ENCODE measurements at places on chromosomes 7 and 10.

GRCh38 chr7:74222851-74223710, 13.3 kb downstream of the LAT2 start:
- DNase-seq: no peak

GRCh38 chr7:28328822-28329660, 83.3 kb upstream of the CREB5 start:
- peak; percentile 58 for DNase-seq

DNA sequence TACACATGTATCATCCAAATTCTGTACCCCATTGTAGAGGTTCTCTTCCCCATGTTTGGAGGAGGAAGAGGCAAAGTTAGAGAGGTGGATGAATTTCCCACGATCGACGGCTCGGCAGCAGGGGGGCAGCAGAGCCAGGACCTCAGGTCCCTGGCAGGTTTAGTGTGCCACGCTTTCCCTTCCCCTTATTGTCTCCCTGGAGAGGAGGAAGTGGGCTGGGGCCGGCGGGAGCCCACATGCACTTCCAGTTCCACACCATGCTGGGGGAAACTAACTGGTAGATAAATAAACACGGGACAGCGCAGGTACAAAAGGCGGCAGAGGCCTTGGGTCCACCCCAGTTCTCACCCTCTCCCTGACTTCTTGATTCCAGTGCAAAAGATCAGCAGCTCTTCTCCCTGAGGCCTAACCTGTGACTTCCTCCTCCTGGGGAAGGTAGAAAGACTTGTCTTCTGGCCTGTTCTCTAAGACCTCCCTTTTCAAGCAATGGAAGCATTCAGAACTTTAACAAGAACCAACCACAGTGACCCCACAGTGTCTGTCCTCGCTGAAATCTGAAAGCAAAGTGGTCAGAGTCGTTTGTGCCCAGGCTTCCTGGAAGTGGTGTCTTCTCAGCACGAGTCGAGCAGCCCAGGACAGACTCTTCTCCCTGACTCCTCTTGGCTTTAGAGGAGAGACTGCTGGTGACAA, 30.5 kb upstream of the SRGN start:
- no peak for DNase-seq

GRCh38 chr7:81267508-81267907, 348.7 kb upstream of the SEMA3C start:
- DNase-seq: no peak

DNA sequence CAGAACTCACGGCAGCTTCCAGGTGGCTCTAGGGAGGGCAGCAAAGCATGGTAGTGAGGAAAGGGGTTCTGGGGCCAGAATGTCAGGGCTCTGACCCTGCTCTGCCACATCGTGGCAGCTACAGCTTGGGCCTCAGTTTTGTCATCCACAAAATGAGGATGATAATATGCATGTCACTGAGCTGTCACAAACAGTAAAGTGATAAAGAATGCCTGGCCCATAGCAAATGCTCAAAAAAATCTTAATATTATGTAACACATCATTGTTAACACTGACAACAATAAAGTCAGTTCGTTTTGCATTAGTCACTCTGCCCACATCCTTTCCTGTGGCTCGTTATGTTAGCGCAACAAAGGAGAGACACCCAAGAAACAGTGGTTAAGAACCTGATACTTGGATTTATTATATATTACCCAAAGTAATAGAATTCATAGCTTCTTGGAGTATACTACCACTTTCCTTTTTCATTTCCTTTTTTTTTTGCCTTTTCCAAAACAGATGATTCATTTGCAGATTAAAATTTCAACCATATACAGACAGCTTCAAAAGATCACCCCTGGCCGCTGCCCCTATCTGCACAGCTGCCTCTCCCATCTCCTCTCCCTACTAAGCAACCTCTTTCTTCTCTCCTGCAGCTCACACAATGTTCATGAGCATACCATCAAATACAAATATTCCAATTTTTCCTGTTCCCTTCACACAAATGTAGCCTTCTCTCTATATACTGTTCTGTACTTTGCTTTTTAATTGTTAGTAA, 45.5 kb upstream of the DDC start:
- DNase-seq: no peak

GRCh38 chr7:56053993-56054392, 2.4 kb downstream of the CCT6A start:
- no peak for DNase-seq

GRCh38 chr10:50540069-50540825, 83.5 kb downstream of the SGMS1 start:
- DNase-seq: no peak

DNA sequence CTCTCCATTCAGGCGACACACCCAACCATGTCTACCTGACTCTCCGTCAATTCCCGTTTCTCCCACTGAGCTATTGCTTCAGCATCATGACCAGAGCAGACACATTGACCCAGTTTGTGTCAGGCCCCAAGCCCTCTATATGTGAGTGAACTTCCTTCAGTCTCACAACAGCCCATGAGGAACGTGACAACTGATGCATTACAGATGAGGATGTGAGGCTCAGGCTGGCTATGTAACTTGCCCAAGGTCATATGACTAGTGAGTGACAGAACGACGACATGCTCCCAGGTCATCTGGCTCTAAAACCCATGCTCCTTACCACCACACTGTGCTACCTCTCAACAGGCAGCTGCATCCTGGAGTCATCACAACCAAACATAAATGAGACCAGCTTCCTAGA, 3.7 kb downstream of the TMEM140 start:
- no peak for DNase-seq

DNA sequence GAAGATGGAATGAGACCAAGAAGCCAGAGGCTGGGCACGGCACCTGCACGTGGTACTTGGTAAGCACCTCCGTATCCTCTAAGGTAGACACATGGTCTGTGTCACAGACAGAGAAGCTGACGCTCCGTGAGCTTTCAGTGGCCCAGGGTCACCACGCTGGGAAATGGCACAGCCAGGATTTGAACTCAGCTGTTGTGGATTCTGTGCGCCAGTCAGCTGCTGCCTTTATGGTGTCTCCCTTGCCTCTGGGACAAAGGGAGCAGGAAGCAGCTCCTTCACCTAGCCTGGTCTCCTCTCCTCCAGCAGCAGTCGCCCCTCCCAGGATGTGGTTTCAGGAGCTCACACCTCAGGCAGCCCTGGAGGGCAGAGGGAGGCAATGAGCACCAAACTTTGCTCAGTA, 110.8 kb downstream of the ARHGAP22 start:
- no peak for DNase-seq

DNA sequence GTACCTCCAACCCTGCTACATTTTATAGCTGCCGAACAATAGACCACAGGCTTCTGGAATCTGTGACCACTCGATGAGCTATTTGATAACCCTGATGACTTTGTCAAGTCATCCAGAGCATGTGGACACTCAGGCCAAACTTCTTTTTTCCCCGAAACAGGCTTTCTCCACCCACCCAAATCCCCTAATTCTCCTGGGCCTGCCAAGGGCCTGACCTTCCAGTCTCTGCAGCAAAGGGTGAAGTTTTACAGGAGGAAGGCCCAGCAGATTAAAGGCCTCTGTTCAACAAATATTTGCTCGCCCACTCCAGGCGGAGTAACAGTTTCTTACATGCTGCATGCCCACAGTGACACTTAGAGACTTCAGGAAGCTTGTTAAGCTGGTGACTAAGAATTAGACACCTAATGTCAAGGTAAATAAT, 2.0 kb downstream of the JCAD start:
- DNase-seq: no peak

- no peak for DNase-seq
Observed at GRCh38 chr7:50314836-50315592, 10.5 kb downstream of the IKZF1 start.

DNA sequence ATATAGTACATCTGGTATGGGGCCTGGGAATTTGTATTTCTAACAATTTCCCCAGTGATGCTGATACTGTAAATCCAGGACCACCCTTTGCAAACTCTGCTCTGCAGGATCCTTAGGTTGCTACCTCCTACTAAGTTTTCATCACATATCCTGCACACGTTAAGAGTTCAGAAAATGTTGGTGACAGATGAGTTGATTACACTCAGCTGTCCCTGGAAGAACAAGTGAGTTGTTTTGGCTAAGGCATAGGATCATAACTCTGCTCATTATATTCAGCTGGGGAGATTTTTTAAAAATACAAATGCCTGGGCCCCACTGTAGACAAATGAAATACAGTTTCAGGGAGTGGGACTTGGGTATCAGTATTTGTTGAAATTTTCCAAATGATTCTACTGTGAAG, 274.6 kb upstream of the HABP2 start:
- DNase-seq: no peak

- DNase-seq: peak; percentile 41
Observed at GRCh38 chr7:117873310-117874190, at the start of gene CTTNBP2. TSS of gene CTTNBP2 (minus strand) at chr7:117873441. CDS start at chr7:117873415, 26 bp downstream.

GRCh38 chr10:10247585-10247984, 770.1 kb upstream of the CELF2 start:
- no peak for DNase-seq

GRCh38 chr7:142461437-142461836, 203.6 kb upstream of the PRSS58 start:
- no peak for DNase-seq

GRCh38 chr7:44257618-44258422, 57.0 kb downstream of the YKT6 start:
- DNase-seq: no peak

- DNase-seq: no peak
Observed at GRCh38 chr10:113259576-113260226, 293.2 kb upstream of the HABP2 start.

DNA sequence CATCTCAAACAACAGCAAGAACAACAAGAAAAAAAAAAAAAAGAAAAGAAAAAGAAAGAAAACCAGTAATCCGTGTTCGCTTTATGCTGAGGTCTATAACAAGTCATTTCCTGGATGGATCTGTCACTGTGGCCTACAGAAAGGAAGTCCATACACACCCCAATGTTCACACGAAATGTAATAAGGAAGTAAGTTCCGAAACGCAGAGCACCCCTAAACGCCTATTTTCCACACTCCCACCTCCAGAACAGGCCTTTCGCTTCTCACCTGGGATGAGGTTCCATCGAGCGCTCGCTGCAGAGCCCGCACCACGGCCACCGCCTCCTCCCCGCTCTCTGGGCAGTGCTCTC, 735 bp downstream of the ZNF394 start:
- DNase-seq: no peak

GRCh38 chr7:148783801-148784527, 85.3 kb downstream of the CUL1 start:
- DNase-seq: no peak

DNA sequence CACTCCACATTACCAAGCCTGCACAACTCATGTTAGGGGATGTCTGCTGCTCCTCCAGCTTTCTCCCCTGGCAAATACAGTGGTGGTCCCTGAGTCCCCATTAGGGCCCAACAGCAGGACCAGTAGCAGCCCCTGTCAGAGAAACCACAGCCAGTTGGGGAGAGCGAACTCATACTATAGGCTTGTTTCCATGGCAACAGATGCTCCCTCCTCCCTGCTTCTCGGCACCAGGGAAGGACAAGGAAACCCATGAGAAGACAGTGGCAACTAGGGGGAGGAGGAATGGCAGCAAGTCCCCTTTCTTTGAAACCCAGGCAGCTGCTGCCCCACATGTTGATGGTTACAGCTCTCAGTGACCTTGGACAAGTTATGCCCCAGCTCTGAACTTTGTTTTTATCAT, 326.4 kb downstream of the KCNMA1 start:
- DNase-seq: no peak

DNA sequence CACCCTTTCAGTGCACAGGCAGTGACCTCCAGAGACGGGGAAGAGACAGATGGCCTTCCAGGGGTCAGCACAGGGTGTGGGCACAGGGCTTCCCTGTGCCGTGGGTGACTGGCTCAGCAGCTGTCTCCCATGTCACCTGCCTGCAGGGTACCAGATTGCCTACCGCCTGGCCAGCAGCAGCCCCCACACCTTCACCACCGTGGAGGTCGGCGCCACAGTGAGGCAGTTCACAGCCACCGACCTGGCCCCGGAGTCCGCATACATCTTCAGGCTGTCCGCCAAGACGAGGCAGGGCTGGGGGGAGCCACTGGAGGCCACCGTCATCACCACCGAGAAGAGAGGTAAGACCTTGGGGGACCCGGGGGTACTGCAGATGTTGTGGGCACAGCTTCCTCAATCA, 536.5 kb upstream of the FOXK1 start:
- DNase-seq: no peak

- no peak for DNase-seq
Observed at GRCh38 chr7:51226916-51227535, 89.6 kb downstream of the COBL start.

DNA sequence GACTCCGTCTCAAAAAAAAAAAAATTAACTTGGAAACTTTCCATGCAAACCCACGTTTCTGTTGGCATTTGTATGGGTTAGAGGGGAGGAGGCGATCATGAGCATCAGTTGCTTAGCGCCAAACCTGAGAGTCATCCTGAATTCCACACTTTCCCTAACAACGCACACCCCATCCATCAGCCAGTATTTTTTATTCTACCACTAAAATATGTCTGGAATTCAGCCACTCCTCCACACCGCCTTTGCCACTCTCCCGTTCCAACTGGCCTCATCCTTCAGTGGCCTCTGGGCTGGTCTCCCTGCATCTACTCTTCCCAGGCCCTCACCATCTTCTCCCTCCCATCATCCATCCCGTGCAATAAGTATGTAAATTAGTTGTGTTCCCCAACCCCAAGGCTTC, 4.7 kb upstream of the LMBR1 start:
- no peak for DNase-seq

GRCh38 chr10:49613165-49613881, 514 bp upstream of the CHAT start:
- no peak for DNase-seq

DNA sequence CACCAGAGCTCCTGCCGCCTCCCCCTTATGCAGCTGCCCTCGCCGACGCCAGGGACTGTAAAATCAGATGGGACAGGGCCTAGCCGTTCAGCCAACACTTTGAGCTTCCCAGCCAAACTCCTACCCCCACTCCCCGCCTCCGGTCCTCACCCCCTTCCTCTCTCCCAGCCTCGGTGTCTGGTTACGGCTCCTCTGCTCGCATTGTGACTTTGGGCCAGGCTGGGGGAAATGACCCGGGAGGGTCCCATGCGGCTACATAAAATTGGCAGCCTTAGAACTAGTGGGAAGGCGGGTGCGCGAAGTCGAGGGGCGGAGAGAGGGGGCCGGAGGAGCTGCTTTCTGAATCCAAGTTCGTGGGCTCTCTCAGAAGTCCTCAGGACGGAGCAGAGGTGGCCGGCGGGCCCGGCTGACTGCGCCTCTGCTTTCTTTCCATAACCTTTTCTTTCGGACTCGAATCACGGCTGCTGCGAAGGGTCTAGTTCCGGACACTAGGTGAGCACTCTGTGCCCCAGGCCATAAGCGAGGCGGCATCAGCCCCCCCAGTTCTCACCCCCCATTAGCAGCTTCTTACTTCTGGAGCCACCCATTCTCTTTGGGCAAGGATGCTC, at the start of gene KAZALD1:
Gene KAZALD1 (plus strand): TSS at position 366 of the 608 bp plus-strand sequence. CDS start 604 bp downstream, outside the sequence.
- DNase-seq: no peak

- no peak for DNase-seq
Observed at GRCh38 chr7:100222445-100223132, 2.8 kb downstream of the PVRIG start.

GRCh38 chr10:10846504-10846900, 171.2 kb upstream of the CELF2 start:
- DNase-seq: no peak

- no peak for DNase-seq
Observed at GRCh38 chr10:123521076-123521475, 145.1 kb upstream of the GPR26 start.

- peak; percentile 3 for DNase-seq
Observed at GRCh38 chr7:148527717-148528168, 62.8 kb upstream of the C7orf33 start.
